ENCODE measurements at places on chromosomes 16 and 17. TPM values are rescaled to one million over a fixed set of nuclear protein-coding genes. Genes with fewer than 3 reads are reported as not detected.

The IL32 gene
- total RNA-seq: 13.7 TPM

The ACAP1 gene
- 8.8 TPM for total RNA-seq

The TRPV2 gene
- total RNA-seq: 2.7 TPM

GRCh38 chr17:35214192-35214591 lies 20.0 kb upstream of the SLC35G3 start:
- no peak for DNase-seq
- no peaks in the 10 kb centered on the region for H3K36me3 ChIP-seq
- H3K4me3 ChIP-seq: no peak overlapping the region
- H3K27ac ChIP-seq: no peak overlapping the region
- H3K27me3 ChIP-seq: peaks cover 48% of the 10 kb centered on the region
- H3K4me1 ChIP-seq: no peaks in the 10 kb centered on the region

DNA sequence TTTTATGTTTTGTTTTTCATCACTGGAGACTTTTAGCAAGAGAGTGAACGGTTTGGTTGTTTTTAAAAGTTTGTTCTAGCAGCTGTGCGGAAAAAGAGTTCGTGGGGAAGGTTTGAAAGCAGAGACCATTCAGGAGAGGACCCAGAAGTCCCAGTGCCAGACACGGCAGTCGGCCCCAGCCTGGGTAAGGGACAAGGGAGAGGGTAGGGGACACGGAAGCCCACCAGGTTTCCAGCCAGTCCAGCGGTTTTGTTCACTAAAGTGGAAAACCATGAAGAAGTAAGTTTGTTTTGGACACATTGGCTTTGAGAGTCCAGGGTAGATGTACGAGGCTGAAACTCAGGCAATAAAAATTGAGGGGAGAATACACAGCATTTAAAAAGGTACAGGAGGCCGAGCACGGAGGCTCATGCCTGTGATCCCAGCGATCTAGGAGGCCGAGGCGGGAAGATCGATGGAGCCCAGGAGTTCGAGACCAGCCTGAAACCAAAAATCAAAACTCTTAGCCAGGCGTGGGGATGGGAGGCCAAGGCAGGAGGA lies 56.8 kb upstream of the RPH3AL start:
- H3K4me3 ChIP-seq: peak overlapping the region; percentile 57
- no peaks in the 10 kb centered on the region for H3K27me3 ChIP-seq

- no peak overlapping the region for H3K27ac ChIP-seq
- no peak overlapping the region for H3K4me3 ChIP-seq
- no peaks in the 10 kb centered on the region for H3K4me1 ChIP-seq
- no peaks in the 10 kb centered on the region for H3K36me3 ChIP-seq
- no peak for DNase-seq
These were observed 841 bp downstream of the TEKT5 start for GRCh38 chr16:10693889-10694288.

GRCh38 chr17:45302649-45303173 lies 14.1 kb downstream of the MAP3K14 start:
- no peaks in the 10 kb centered on the region for H3K36me3 ChIP-seq
- no peak overlapping the region for H3K4me3 ChIP-seq
- H3K4me1 ChIP-seq: peaks cover 23% of the 10 kb centered on the region
- 0 out of 2 replicates have a peak overlapping the region, but pooled peaks have one; percentile 16 for H3K27ac ChIP-seq

DNA sequence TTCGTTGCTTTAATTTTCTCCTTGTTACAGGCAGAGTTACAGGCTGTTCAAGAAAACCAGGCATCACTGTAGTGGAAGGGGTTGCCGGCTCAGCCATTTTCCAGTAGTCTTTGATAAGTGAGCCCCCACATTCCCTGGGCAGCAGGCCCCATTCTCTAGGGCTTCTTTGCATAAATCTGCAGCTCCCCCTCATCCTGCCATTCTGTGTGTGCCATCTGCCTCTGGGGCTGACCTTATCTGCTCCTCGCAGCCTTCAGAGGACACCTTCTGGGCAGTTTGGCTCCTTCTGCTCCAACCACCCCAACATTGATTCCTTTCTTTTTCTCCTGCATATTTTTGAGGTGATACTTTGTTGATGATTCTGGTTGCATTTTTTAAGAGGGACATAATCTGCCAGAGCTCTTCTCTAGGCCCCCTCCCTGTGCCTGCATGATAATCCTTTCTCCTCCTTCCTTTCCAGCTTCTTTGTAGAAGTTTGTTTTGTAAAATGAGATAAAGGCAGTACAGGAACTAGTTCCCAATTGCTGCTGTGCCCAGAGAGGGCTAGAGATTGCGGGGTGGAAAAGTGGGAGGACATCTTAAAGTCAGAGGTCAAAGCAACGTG lies 17.1 kb downstream of the RND2 start:
- no peaks in the 10 kb centered on the region for H3K27me3 ChIP-seq
- H3K27ac ChIP-seq: no peak overlapping the region
- H3K4me1 ChIP-seq: no peaks in the 10 kb centered on the region
- DNase-seq: no peak
- H3K36me3 ChIP-seq: peaks cover 5% of the 10 kb centered on the region
- no peak overlapping the region for H3K4me3 ChIP-seq

GRCh38 chr17:82931699-82932517 lies 92.1 kb upstream of the ZNF750 start:
- no peaks in the 10 kb centered on the region for H3K4me1 ChIP-seq
- H3K27me3 ChIP-seq: no peaks in the 10 kb centered on the region

GRCh38 chr16:54069601-54070239 lies 216.9 kb downstream of the IRX3 start:
- no peaks in the 10 kb centered on the region for H3K27me3 ChIP-seq
- H3K4me3 ChIP-seq: no peak overlapping the region
- DNase-seq: no peak

- DNase-seq: no peak
- no peaks in the 10 kb centered on the region for H3K36me3 ChIP-seq
- H3K27ac ChIP-seq: no peak overlapping the region
- H3K4me3 ChIP-seq: no peak overlapping the region
- H3K27me3 ChIP-seq: peaks cover 7% of the 10 kb centered on the region
These were observed 96.5 kb downstream of the YPEL2 start for GRCh38 chr17:59427996-59428395.

DNA sequence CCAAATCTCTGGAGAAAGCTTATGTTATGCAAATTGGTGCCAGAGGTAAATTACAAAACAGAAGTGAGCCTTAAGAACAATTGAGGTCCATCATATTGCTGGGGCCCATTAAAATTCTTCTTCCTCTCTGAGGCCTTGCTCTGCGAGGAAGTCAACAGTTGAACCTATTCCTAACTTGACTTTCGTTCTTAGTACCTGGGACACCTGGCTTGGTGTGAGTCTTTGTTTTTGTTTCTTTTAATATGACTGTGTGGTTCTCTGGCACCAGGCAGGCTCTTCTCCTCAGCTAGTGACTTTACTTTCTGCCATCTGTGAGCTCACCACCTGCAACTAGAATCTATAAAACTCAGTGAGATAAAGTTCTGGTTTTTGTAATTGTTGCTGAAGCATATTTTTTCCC lies 120.4 kb downstream of the CBLN1 start:
- DNase-seq: no peak
- H3K4me1 ChIP-seq: no peaks in the 10 kb centered on the region

DNA sequence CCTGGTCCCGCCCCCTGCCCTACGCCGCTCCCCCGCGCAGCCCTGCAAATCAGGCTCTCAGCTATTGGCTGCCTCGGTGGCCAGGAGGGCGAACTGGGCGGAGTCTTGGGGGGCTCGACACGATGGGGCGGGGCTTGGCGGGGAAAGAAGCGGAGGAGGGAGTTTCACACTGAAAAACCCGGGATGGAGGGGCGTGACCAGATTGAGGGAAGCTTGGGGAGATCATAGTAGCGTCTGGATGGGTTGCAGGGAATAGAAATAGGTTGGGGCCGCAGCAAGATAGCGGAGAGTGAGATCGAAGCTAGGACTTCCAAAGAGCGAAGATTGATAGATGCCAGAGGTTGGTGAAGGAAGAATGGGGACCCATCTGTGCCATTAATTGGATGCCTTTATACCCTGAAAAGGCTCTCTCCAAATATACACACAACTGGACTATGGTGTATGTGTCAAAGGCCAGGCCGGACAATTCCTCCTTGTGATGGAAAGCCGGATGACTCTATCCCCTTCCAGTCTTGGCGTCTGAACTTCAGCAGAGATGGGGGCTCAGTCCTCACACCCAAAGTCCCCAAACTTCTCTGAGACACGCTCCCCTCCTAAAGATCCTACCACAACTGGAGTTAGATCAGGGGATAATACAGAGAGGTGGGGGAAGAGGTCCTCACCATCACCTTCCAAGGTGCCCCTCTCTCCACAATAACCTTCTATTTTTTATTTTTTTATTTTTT lies 376 bp upstream of the STAC2 start:
- no peaks in the 10 kb centered on the region for H3K27me3 ChIP-seq
- H3K4me1 ChIP-seq: peaks cover 7% of the 10 kb centered on the region
- no peak overlapping the region for H3K4me3 ChIP-seq
- H3K27ac ChIP-seq: no peak overlapping the region
- H3K36me3 ChIP-seq: no peaks in the 10 kb centered on the region
- DNase-seq: no peak

DNA sequence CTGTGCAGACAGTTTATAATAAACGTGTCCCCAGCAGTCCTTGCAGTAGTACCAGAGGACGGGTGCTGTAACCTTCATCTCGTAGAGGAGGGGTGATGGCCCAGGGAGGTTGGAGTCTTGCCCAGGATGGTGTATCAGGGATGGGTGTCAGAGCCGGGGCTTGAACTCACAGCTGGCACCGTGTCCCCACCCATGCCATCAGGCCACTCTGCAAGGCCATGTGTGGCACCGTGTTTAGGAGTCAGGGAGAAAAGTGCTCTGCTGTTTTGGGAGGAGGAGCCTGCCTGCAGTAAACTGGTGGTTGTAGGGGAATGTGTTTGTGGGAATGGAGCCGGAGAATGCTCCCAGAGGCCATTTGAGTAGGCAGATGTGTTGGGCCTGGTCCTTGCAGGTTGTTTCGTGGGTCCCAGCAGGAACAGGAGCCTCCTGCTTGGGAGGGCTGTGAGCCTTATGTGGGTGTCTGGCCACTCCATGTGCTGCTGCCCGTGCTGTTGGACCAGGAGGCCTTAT lies 1.7 kb downstream of the ADORA2B start:
- peaks cover 12% of the 10 kb centered on the region for H3K36me3 ChIP-seq
- peak overlapping the region; percentile 86 for H3K4me3 ChIP-seq
- no peak for DNase-seq
- H3K4me1 ChIP-seq: peaks cover 20% of the 10 kb centered on the region

- no peaks in the 10 kb centered on the region for H3K27me3 ChIP-seq
- H3K4me3 ChIP-seq: no peak overlapping the region
- no peaks in the 10 kb centered on the region for H3K36me3 ChIP-seq
- no peak for DNase-seq
These were observed 540.4 kb upstream of the CDH11 start for GRCh38 chr16:65662256-65662655.

DNA sequence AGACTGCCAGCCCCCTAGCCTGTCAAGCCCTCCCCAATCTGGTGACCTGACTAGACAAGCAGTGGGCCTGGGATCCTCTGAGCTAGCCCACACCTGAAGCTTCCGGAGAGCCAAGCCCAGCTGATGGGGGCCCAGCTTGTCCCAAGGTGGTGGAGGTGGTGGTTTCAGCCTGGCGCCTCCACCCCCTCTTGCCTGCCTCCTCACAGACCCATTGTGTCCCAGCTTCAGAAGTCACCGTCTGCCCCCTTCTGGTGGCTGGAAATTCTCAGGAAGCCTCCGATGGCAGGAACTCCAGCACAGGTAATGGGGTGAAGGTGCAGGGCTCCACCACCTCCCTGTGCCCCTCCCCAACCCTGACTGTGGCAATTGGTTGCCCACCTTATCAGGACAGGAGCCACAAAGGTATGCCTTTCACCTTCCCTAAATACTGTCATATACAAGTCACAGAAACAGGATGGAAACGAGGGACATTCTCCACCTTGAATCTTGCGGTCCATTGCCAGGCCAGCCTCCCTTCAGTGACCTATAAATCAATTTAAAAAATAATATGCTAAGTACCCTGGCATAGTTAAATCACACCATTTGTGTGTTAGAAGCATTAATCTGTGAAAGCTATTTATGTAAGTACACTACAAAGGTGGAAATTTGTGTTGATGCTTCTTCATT lies 66.0 kb upstream of the ZNF423 start:
- no peaks in the 10 kb centered on the region for H3K36me3 ChIP-seq
- H3K4me1 ChIP-seq: peaks cover 6% of the 10 kb centered on the region

GRCh38 chr16:2047330-2048115 lies at the start of the genes NTHL1 and TSC2:
TSS of gene NTHL1 (minus strand) at chr16:2047834. CDS start at chr16:2047823, 11 bp downstream.
TSS of gene TSC2 (plus strand) at chr16:2047985. CDS start at chr16:2048616, 631 bp downstream.
- peaks cover 6% of the 10 kb centered on the region for H3K4me1 ChIP-seq
- DNase-seq: peak; percentile 91
- peak within 1 kb of the TSS; percentile 71 for H3K27ac ChIP-seq
- peaks cover 3% of the 10 kb centered on the region for H3K36me3 ChIP-seq

- H3K4me3 ChIP-seq: no peak within 1 kb of the TSS
- DNase-seq: no peak
- no peaks in the 10 kb centered on the region for H3K27me3 ChIP-seq
- peaks cover 30% of the 10 kb centered on the region for H3K4me1 ChIP-seq
- H3K27ac ChIP-seq: no peak within 1 kb of the TSS
These were observed at the start of gene DLX3 for GRCh38 chr17:49995055-49995738. TSS of gene DLX3 (minus strand) at chr17:49995224. CDS start at chr17:49994998, 226 bp downstream.

DNA sequence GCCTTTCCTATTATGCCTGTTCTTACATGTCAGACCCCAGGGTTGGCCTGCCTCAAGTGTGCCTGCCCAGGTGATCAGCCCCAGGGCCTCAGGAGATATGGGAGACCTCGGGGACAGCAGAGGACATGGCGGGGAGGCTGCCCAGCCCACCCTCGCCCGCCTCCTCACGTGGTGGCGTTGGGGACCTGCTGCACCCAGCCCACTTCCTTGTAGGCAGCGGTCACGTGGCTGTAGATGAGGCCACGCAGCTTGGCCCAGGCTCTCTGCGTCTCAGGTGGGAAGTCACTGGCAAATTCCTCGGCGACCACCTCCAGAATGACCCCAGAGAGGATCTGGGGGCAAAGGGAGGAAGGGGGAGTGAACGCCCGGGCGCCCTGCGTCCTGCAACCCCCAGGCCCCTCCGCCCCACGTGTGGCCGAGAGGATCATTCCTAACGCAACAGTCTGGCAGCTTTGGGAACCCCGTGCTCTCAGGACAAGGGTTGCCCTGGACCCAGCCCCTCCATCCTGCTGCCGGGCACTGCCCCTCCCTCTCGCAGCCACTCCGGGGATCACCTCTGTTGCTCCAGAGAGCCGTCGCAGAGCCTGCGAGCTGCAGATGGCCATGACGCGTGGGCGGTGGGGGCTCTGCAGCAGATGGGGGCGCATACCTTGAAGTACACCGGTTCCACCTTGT lies 6.6 kb downstream of the CYGB start:
- no peak for DNase-seq
- H3K4me1 ChIP-seq: peaks cover 10% of the 10 kb centered on the region
- no peak overlapping the region for H3K4me3 ChIP-seq
- no peaks in the 10 kb centered on the region for H3K27me3 ChIP-seq
- no peak overlapping the region for H3K27ac ChIP-seq
- no peaks in the 10 kb centered on the region for H3K36me3 ChIP-seq

GRCh38 chr17:40832840-40833239 lies 10.4 kb upstream of the KRT10 start:
- peaks cover 3% of the 10 kb centered on the region for H3K4me1 ChIP-seq
- no peaks in the 10 kb centered on the region for H3K27me3 ChIP-seq
- no peak overlapping the region for H3K4me3 ChIP-seq
- H3K27ac ChIP-seq: no peak overlapping the region
- peaks cover 3% of the 10 kb centered on the region for H3K36me3 ChIP-seq
